Epithelial cell of proximal tubule (primary cell): ENCODE measurements at places on chromosomes 6 and 20.

- no peak for DNase-seq
Measured at GRCh38 chr20:5908981-5909380, 41.4 kb downstream of the TRMT6 start.

GRCh38 chr6:76885861-76886301, 577.4 kb downstream of the HTR1B start:
- DNase-seq: no peak

DNA sequence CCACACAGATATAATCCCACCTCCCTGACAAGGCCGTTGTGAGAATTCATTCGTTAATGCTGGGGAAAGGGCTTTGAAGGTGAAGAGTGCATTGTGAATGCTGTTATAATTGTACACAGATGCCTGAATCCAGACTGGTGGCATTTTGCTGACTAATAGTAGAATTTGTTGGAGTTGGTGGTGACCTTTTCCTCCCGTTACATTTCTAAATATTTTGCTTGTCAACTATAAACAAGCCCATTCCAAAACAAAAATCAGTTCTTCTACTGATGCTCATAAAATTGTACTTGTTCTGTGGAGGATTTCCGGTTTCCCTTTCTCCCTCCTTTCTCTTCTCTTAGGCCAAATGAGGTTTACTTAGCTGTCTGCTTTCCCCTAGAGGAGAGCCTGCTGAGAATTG, 253.1 kb upstream of the SUPT3H start:
- no peak for DNase-seq

DNA sequence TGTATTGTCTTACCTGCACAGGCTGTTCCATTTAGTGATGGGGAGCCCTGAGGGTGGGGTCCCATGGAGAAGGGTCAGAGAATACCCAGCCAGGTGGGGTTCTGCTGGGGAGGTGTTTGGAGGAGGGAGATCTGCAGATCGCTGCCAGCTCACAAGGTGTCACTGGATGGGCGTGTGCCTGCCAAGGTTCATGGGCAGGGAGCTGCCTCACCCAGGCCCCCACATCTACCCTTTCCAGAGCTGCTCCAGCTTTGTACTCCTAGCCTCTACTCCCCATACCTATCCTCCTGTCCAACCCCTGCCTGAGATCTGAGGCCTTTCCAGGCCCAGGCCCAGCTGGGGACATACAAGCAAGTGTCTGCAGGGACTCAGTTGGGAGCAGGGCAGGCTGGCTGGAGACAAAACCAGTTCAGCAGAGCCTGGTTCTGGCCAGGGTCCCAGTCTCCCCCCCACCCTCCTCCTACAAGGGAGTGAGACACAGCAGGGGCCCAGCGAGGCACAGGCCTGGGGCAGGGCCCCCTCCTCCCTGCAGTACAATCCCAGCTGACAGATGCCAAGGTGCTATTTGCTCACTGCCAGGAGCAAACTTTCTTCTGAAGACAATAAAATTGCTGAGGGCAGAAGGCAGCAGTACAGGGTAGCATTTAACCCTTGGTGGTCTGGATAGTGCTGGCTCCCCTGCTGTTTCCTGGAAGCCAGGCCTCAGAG, 19.7 kb downstream of the SPDEF start:
- DNase-seq: no peak

- DNase-seq: no peak
Measured at GRCh38 chr6:89200706-89201215, 16.4 kb downstream of the GABRR1 start.
